ENCODE measurements at places on chromosomes 3 and 15.

DNA sequence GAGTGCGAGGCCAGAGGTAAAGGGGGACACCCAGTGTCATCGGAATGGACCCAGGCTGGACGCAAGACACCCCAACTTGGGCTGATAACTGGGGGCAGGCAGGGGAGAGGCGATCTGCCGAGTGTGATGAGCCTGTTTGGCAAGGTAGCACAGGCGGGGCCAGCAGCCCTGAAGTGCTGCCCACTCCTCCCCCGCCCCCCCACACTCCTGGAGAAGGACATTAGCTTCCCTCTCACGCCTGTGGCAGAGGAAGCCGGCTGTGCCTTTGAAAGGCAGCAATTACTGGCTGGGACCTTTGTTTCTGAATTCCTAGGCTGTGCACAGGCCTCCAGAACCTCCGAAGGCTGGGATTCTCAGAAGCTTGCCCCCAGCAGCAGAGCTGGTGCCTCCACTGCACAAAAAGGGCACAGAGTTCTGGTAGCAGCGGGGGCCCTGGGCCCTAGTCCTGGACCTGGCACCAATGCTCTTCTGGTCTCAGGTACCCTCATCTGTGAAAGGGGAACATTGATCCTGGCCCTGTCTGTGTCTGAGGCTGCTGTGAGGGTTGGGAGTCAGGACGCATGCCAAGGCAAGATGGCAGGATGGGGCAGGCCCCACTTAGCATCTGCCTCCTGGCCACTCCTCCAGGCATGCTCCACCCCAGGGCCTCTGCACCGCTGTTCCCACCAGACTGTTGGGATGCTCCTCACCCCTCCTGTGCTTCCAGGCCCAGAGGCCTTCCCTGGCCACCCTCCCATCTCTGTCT, 28.6 kb downstream of the IQSEC1 start:
- no peak for DNase-seq

DNA sequence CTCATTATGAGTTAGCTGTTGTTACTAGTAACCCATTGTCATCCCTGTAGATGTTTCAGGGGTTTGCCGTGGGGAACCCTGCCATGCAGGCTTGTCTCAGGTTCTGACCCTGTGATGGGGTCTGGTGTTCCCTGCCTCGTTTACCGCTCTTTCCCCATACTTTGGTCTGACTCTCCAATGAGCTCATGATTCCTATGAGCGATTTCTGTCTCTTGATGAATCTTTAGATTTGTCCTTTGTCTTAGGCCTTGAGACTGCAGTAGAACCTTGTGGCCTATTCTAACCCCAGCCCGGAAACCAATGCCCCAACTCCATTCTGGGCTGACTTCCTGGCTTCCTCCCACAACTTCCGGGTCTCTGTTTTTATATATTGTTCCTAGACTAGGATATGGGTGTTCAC, 11.3 kb upstream of the IQGAP1 start:
- DNase-seq, result no peak

GRCh38 chr3:158896729-158897128, 94.9 kb downstream of the MFSD1 start:
- no peak for DNase-seq

DNA sequence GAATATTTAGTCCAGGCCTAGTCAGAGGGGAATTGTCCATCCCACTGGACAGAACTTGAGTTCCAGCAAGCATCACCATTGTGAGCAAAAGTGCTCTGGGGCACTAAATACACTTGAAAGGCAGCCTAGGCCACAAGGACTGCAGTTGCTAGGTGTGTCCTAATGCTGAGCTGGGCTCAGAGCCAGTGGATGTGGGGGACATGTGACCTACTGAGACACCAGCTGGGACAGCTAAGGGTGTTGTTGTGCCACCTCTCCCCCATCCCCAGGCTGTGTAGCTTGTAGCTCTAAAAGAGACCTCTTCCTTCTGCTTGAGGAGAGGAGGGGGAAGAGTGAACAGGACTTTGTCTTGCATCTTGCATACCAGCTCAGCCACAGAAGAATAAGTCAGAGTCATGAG, 120.9 kb downstream of the DTWD1 start:
- no peak for DNase-seq

GRCh38 chr3:72120806-72121778, 336.1 kb upstream of the PROK2 start:
- DNase-seq, result no peak
